ENCODE measurements at places on chromosomes 5 and 9.
A peak's percentile ranks its signal among the peaks of the same experiment; 100 is the strongest.

GRCh38 chr9:122001491-122002201 lies 91.5 kb downstream of the TTLL11 start:
- no peak for DNase-seq

GRCh38 chr5:96084874-96085506 lies 123.3 kb upstream of the ELL2 start:
- peak; percentile 49 for DNase-seq

- DNase-seq = no peak
Measured at GRCh38 chr9:5382479-5382878, 42.8 kb upstream of the RLN1 start.

DNA sequence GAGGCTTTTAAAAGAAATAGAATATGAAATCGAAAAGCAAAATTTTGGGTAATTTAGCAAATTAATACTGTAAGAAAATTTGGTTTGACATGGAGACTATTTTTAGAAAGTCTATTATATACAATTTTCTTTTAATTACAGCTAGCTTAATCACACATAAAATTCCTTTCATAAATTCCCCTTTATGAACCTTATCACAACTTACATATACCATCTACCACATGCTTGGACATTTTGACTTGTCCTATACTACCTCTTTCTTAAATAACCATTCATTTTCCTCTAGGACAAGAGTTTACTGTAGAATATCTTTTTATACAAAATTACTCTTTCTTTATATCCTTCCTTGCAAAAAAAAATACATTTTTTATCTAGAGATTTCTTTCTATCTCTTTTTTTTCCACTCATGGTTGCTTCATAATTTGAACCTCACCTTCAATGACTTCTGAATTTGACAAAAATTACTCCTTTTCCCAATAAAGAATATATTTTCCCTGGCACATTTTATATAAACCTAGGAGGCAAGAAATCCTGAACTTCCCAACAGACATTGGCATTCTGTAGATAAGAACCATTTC lies 34.0 kb upstream of the SYK start:
- DNase-seq = peak; percentile 12

- peak; percentile 29 for DNase-seq
Measured at GRCh38 chr5:76544268-76544926, 78.8 kb downstream of the F2RL2 start.

- peak; percentile 67 for DNase-seq
Measured at GRCh38 chr5:69517763-69518212, 25.2 kb downstream of the OCLN start.

- no peak for DNase-seq
Measured at GRCh38 chr9:86500031-86500430, 145.8 kb upstream of the TUT7 start.

- peak; percentile 87 for DNase-seq
Measured at GRCh38 chr5:159947708-159948358, 31.6 kb downstream of the ADRA1B start.

- no peak for DNase-seq
Measured at GRCh38 chr5:9818340-9818845, 188.2 kb upstream of the TAS2R1 start.

GRCh38 chr5:38835887-38836286 lies 9.9 kb upstream of the OSMR start:
- DNase-seq = peak; percentile 78

GRCh38 chr9:90808890-90809685 lies 7.5 kb downstream of the SYK start:
- DNase-seq = no peak

DNA sequence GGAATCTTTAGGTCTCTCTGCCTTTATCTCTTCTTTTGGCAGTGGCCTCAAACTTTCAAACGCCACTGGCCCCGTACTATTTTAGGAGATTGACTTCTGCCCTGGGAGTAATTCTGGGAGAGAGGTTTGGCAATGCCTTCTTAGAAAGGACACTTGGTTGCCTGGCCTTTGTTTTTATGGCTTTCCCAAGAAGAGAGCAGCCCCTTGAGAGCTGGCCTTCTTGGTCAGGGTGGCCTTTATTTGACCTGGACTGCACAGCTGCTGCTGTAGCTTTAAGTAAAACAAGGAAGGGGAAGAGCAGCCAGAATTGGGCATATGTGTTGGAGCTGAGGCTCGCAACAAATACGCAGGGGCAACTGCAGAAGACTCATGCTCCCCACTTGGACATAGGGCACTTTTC lies 60.8 kb downstream of the PTPN3 start:
- no peak for DNase-seq

DNA sequence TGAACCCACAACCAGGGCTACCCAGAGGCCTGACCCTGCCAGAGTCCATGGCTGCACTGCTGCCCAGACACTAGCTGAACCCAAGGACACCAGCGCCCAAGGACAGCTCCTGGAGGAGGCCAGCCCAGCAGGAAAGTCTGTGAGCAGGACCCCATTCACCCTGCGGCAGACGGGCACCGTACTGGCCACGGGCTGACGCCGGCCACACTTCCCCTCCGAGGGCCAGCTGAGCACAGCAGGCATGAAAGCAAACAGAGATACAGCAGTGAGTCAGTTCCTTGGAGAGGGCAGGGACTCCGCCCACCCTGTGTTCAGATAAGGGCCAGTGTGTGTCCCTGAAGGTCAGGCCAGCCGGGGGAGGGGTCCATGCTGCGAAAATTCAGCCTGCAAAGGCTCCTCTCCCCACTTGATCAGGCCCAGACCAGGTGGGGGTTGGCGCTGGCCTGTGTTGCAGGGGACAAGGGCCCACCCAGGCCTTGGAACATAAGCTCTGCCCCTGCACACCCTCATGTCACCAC lies 3.2 kb downstream of the RNF208 start:
- peak; percentile 14 for DNase-seq

GRCh38 chr9:134971696-134972095 lies 54.0 kb upstream of the FCN1 start:
- DNase-seq = no peak

DNA sequence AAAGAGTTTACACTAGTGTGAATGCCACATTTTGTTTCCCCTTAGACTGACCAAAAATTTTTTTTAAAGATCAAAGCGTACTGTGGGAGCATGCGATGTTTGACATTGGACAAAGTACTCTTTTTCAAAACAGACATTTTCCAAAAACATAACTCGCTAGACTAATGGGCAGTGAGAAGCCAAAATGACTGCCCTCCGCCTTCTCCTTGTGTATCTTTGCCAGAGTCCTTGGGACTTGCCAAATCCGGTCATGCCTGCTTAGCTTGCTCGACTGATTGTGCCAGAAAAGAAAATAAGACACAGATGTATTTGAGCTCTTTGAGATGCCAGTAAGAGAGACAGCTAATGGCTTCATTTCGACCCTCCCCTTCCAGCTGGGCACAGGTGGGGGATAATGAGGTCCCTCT lies 157.5 kb downstream of the MAPKAP1 start:
- peak; percentile 72 for DNase-seq

- no peak for DNase-seq
Measured at GRCh38 chr9:69627281-69627680, 44.9 kb downstream of the APBA1 start.

DNA sequence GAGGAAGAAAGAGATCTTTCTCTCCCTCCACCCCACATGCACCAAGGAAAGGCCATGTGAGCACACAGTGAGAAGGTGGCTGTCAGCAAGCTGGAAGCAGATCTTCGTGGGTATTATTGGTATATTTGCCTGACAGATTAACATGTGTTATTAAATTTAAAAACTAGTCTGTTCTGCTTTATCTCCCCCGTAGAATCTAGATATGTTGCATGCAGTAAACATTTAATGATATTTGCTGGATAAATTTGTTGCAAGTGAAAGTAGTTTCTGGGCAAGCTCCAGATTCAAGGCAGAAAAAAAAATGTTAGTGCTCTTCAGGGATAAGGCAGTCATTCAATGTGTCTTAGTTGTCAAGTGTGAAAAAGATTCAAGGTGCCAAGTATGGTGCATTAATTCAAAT lies 215.0 kb upstream of the TAS2R1 start:
- no peak for DNase-seq

- DNase-seq = no peak
Measured at GRCh38 chr5:22928821-22929482, 75.8 kb upstream of the CDH12 start.

DNA sequence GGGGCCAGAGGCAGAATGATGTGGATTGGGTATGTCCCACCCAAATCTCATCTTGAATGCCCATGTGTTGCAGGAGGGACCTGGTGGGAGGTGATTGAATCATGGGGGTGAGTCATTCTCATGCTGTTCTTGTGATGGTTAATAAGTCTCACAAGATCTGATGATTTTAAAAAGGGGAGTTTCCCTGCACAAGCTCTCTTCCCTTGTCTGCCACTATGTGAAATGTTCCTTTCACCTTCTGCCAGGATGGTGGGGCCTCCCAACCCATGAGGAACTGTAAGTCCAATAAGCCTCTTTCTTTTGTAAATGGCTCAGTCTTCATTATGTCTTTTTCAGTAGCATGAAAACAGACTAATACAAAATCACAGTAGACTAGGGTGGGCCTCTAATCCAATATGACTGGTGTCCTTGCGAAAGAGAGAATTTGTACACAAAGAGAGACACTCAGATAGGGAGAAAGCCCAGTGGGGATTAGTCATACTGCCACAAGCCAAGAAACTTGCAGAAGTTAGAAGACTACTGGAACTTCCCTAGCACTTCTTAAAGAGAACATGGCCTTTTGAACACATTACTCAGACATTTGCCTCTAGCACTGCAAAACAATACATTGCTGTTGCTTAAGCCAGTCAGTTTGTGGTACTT lies 68.4 kb downstream of the ANXA1 start:
- peak; percentile 98 for DNase-seq

Data from fibroblast of mammary gland (primary cell).